ENCODE measurements at places on chromosomes 3 and 15. TPM values are rescaled to one million over a fixed set of nuclear protein-coding genes. Genes with fewer than 3 reads are reported as not detected.

Gene CFAP20DC
- 0.98 TPM for total RNA-seq

Gene PPM1L
- 2.7 TPM for total RNA-seq

Gene CPEB1
- total RNA-seq: not detected

DNA sequence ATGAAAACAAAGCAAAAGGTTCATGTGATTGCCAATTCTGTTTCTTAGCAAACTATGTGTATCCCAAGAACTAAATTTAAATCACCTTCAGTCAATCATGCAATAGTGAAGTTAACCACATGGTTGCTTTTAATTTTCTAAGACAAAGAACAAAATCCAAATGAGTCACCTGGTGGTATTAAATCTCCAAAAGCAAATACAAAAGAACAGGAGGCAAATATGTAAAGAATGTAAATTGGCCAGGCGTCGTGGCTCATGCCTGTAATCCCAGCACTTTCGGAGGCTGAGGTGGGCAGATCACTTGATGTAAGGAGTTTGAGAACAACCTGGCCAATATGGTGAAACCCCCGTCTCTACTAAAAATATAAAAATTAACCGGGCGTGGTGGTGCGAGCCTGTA lies 54.2 kb upstream of the PIK3R4 start:
- H3K4me3 ChIP-seq: no peak overlapping the region
- H3K36me3 ChIP-seq: no peaks in the 10 kb centered on the region
- H3K27ac ChIP-seq: no peak overlapping the region
- H3K4me1 ChIP-seq: no peaks in the 10 kb centered on the region
- DNase-seq: no peak
- peaks cover 30% of the 10 kb centered on the region for H3K27me3 ChIP-seq

GRCh38 chr15:89677381-89677780 lies 1.8 kb downstream of the PLIN1 start:
- H3K4me3 ChIP-seq: no peak overlapping the region
- H3K4me1 ChIP-seq: no peaks in the 10 kb centered on the region
- no peak overlapping the region for H3K27ac ChIP-seq
- H3K36me3 ChIP-seq: no peaks in the 10 kb centered on the region
- H3K27me3 ChIP-seq: peaks cover 10% of the 10 kb centered on the region

GRCh38 chr3:65995515-65995914 lies 43.2 kb downstream of the MAGI1 start:
- no peak for DNase-seq
- no peaks in the 10 kb centered on the region for H3K4me1 ChIP-seq
- H3K4me3 ChIP-seq: no peak overlapping the region
- H3K27ac ChIP-seq: no peak overlapping the region
- no peaks in the 10 kb centered on the region for H3K27me3 ChIP-seq

DNA sequence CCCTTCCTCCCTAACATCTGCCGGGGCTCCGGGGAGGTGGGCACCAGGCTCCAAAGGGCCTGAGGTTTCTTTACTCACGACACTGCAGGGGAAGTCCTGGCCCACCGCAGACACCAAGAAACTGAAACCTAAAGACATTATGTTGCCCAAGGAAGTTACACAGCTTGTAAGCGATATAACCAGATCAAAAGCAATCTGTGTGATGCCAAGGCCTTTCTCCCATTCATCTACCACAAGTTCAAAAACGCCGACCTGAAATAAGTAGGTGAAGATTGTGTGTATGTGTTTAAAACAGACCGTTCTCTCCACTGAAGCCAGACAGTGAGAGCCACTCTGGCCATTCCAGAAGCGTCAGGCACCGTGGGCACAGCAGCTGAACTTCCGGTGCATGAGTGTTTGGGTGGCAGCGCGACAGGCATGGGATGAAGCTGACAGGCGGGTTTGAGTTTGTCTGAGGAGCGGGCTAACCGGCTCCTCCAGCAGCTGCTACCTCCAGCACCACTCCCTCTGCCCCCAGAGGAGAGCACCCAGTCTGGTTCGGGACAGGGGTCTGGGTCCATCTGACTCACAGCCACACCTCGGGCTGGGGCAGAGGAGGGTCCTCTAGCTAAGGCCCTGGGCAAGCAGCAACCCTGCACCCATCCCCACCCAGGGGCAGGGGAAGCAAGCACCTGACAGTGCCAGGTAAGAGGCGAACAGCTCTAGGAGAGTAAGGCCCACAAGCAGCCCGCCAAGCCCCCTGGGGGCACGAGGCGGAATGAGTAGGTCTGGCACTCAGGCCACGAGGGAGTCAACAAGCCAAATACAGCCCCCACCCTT lies 1.3 kb downstream of the TNK2 start:
- DNase-seq: peak; percentile 93
- peaks cover 18% of the 10 kb centered on the region for H3K36me3 ChIP-seq
- no peaks in the 10 kb centered on the region for H3K27me3 ChIP-seq
- H3K4me1 ChIP-seq: peaks cover 44% of the 10 kb centered on the region
- peak overlapping the region; percentile 90 for H3K4me3 ChIP-seq
- peak overlapping the region; percentile 97 for H3K27ac ChIP-seq

DNA sequence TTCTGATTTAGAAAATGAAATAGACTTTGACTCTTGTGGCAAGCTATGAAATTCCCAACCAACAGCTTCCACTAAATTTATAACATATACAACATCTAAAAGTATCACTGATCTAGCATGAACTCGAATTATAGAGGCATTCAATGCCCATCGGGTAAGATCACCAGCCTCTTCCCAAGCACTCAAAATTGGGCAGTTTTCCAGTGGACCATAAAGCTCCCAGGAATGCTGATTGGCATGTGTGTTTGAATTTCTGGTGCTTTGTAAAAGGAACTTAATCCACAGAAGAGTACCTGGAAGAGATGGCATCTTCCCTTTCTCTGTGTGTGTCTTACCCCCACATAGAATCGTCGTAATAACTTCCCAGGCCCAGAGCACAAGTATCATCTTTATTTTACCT lies 10.0 kb downstream of the LRTM1 start:
- H3K36me3 ChIP-seq: no peaks in the 10 kb centered on the region
- H3K27ac ChIP-seq: no peak overlapping the region
- no peaks in the 10 kb centered on the region for H3K27me3 ChIP-seq
- no peak overlapping the region for H3K4me3 ChIP-seq
- no peak for DNase-seq

GRCh38 chr3:71497971-71498444 lies 85.5 kb downstream of the FOXP1 start:
- peaks cover 4% of the 10 kb centered on the region for H3K27me3 ChIP-seq
- peaks cover under 1% of the 10 kb centered on the region for H3K36me3 ChIP-seq
- no peak for DNase-seq
- no peak overlapping the region for H3K4me3 ChIP-seq
- H3K27ac ChIP-seq: no peak overlapping the region
- H3K4me1 ChIP-seq: peaks cover 48% of the 10 kb centered on the region

Data from activated CD4-positive, alpha-beta T cell treated with anti-CD3 and anti-CD28 coated beads, Interleukin-2, amount 10 ng/mL, durations not matched to agents 24 days and 14 days (primary cell).